Stimulated activated CD4-positive, alpha-beta T cell treated with anti-CD3 and anti-CD28 coated beads, Interleukin-15, amount 100 ng/mL, for 24 hours (primary cell): ENCODE measurements at places on chromosomes 16 and 17.
A peak's percentile ranks its signal among the peaks of the same experiment; 100 is the strongest.

DNA sequence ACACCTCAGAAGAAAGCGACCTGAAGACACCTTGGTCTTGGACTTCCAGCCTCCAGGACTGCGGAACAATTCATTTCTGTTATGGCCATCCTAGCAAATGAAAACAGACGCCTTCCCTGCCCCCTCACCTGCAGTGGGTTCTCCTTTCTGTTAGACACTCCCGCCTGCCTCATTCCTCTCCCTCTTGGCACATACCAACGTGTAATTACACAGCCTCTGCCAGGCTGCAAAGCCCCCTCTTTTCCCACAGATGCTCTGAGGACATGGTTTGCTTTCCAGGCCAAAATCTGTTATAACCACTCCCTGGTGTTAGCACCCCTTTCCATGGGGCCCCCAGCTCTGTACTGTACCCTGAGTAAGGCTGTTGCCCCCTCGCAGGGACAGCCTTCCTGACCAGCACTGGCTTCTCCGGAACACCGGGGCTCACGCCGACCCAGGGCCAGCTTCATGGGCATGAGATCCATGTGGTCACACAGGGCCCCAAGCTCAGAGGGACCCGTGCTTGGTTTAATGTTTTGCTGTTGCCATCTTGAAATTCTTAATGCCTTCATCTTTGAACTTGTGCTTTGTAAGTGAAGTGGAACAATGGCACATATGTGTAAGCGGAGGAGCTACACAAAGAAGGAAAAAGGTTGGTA, 64.1 kb downstream of the SDK2 start:
- no peak for DNase-seq

DNA sequence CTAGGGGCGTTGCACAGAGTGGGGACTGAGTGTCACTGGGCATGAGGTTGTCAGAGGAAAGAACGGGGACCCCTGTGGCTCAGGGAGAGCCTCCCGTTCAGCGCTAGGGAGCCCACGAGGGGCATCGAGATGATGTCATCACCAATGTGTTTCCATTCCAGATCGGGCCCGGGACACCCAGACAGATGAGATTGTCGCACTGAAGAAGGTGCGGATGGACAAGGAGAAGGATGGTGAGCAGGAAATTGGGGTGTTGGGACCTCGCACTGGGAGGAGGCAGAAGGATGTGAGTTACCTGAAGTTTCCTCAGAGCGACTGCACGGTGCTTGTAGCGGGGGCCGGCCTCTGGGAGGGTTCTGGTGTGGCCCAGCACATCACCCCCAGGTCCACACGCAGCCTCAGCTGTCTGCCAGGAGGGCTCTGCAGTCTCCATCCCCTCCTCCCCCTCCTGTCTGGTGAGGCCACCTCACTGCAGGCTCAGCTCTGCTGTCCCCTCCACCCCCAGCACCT, 4.0 kb downstream of the CDK10 start:
- DNase-seq: no peak

- peak; percentile 17 for DNase-seq
Observed at GRCh38 chr17:79915850-79916430, 76.7 kb upstream of the CBX4 start.

DNA sequence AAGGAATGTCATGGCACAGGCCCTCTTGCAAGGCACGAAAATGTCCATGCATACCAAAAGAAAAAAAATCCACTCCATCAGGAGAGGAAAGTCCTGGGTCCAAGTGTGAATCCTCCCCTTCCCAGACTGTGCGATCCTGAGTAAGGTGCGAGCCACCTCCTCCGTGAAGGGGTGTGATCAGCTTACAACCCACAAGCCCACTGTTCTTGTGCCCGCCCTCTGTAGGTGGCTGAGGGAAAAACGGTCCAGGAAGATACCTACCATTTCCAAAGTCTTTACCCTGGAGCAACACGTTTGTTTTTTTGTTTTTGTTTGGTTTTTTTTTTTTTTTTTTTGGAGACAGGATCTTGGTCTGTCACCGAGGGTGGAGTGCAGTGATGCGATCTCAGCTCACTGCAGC, 116.5 kb downstream of the ZNF423 start:
- DNase-seq: no peak

DNA sequence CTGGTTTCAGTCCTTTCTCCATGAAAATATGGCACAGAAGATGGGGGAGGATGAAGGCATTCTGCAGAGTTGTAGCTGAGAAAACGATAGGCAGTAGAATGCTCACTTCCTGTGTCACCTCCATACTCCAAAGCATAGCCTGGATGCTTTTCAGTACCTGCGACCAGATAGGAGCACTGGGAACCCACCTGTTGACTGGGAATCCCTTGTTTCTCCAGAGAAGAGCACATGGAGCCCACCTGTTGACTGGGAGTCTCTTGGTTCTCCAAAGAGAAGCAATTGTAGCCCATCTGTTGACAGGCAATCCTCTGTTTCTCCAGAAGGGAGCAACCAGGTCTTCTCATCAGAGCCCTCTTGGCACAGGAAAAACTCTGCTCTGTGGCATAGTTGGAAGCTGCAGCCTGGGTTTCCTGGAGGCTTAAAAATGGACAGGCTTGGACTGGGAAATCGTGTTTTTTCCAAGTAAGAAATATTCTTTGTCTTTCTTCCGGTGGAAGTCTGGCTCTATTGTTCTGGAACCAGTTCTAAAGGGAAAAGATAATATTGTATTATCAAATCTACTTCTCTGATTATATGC, 13.2 kb downstream of the TERF2IP start:
- DNase-seq: no peak

DNA sequence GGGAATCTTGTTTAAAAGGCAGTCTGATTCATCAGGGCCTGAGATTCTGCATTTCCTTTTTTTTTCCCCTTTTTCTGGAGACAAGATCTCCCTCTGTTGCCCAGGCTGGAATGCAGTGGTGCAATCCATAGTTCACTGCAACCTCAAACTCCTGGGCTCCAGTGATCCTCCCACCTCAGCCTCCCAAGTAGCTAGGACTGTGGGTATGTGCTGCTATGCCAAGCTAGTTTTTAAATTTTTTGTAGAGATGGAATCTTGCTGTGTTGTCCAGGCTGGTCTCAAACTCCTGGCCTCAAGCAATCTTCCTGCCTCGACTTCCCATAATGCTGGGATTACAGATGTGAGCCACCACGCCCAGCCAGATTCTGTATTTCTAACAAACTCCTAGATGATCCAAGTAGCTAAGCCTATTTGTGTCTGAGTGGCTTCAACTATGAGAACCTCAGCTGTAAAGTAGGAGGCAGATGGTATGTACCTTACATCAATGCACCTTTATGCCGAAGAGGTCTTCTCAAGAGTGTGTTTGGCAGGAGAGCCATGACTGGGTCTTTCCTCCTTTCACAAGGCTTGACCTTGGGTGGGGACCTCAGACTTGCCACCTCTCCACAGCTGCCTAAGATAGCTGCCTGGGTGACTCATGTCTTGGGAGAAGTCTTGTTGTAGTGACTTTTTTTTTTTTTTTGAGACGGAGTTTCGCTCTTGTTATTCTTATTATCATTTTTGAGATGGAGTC, 10.9 kb downstream of the LDAF1 start:
- DNase-seq: no peak

- DNase-seq: no peak
Observed at GRCh38 chr17:33628500-33629346, 335.6 kb upstream of the ASIC2 start.

DNA sequence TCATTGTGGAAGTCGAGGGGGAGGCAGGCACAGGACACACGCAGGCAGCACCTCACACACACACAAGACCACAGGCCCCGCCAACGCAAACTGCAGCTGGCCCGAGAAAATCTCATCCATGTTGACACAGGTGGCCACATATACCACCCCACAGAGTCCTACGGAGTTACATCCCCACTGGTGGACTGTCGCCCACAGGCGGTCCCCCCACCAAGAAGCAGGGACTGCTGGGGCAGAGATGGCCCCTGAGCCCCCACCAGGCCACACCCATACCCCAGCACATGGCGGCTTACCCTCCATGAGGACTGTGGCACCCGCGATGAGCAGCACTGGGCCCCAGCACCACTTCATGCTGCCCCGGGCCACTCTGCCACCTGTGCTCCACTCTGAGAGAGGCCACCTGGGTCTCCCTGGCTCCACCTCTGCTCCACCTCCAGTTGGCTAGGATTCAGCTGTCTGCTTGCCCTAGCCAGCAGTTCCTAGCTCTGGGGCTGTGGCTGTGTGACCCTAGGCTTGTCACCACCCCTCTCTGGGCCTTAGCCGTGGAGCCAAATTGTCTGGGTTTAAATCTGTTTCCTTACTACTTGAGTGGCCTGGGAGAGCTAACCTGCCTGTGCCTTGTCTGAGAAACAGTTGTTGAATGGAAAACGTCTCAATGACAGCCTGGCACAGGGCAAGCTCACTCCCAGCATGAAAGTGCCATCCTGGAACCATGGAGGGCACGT, at the start of gene PRSS53:
PRSS53 (minus strand) TSS at position 485 of the 725 bp plus-strand sequence; CDS start at position 351, 134 bp downstream.
- no peak for DNase-seq

DNA sequence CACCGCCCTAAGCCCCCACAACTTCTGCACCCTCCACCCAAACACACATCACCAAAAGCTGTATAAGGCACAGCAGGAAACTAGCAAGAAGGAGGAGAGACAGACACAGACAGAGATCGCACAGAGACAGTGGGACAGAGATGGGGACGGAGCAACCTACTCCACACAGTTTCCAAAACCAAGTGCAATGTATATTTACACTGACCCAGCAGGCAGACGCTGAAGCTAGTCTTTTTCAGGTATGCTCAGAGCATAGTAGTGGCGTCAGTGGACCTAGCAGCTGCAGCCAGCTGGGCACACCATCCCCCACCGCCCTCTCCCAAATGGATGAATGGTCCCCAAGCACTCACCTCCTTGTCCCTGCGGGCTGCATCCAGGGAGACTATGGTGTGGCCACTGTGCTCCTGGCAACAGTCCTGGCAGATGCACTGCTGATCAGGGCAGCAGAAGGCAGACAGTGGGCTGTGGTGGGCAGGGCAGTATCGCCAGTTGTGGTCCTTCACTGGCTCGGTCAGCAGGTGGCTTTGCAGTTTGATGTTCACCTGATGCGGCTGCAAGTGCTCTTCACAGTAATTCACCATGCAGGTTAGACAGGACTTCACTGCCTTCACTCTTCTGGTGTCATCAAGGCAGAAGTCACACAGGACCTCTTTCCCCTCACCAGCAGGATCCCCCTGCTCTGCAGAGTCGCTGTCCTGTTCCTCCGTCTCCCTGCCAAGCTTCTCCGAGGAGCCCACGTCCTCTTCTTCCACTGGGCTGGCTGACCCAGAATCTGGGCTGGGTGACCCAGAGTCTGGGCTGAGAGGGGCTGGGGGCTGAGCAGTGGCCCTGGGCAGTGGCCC, 31.5 kb upstream of the FBXW10B start:
- DNase-seq: no peak

DNA sequence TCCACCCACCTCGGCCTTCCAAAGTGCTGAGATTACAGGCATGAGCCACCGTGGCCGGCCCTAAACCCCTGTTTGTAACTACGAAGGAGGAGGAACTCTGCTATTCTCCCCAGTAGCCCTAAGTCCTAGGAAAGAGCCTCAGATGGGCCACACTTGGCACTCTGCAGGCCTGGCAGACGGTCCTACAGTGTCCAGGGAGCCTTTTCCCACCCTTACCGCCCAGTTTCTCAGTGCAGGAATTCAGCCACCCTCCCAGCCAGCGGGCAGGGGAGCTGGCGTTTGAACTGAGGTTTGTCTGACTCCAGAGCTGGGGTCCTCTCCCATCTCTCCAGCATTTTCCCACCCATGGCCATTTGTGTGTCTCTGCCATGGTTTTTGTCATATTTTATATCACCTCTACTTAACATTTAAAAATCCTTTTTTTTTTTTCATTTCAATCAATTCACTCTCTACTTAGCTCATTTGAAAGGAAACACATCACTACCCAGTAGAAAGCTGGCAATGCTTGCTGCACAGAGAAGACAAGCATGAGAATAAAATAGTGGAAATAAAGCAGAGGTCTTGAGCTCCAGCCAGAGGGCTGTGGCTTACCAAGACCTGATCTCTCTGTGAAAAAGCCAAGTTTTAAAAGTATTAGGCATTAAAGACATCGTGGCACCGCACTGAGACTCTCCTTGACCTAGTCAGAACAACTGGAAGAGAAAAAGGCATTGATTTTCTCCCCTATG, 34.9 kb downstream of the BCO1 start:
- no peak for DNase-seq

DNA sequence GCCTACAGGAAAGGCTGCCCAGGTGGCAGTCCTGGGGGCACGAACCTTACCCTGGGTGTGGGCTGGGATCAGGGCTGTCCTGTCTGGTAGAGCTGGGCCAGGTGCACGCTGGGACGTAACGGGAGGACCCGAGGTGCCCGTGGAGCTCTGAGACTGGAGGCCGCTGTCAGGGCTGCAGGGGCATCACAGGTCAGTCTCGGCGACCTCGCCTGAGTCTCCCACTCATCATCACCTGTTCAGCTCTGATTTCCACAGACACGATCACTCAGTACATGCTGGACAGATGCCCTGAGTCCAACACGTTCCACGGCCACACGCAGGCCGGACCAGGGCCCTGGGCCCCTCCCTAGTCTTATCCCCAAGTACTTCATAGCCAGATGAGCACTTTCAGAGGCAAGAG, 4.7 kb upstream of the CD300C start:
- no peak for DNase-seq

DNA sequence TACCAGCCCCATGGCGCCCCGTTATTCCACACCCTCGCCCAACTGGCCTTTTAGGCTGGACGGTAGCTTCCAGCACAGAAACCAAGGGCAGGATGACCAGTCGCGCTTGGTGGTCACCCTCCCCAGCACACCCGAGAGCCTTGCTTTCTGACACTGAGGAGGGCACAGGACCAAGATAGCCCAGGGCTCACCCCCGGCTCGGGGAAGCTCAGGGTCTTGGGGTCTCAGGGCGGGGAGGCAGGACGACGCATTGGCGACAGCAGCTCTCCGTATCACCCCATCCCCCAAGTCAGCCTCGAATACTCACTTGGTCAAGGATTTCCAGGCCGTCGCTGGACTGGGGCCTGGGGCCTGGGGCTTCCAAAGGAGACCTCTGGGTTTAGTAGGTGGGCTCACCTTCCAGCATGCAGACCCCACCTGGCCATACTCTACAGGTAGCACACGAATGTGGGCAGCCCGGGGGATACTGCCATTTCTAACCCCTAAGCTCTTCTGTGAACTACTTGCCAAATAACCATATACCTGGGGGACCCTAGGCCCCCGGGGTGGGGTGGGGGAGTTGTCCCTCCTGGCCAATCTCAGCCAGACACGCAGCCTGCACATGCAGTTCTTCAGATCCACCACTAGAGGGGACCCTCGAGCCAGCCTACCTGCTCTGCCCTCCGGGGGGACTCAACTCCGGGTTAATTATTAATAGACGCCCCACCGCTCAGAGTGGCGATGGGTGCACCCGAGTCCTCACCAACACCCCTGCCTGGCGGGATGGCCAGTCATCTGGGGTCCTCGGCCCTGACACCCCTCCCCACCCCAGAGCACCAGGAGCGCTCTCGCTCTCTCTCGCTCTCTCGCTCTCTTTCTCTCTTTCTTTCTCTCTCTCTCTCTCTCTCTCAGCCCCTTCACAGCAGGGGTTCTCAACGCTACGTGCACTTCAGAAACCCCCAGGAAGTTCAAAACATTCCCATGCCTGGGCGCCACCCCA, 30.0 kb downstream of the TBC1D16 start:
- DNase-seq: peak; percentile 61

GRCh38 chr17:21152731-21153130, 26.0 kb downstream of the DHRS7B start:
- no peak for DNase-seq
